Esophagus squamous epithelium (tissue), 5 donors: ENCODE measurements at places on chromosomes 5 and 9.

GRCh38 chr5:170601619-170602018, 97.8 kb downstream of the KCNIP1 start:
- no peak for DNase-seq
- H3K4me3 ChIP-seq: no peak overlapping the region
- H3K27me3 ChIP-seq: no peaks in the 10 kb centered on the region
- H3K4me1 ChIP-seq: peaks cover 15% of the 10 kb centered on the region
- no peaks in the 10 kb centered on the region for H3K36me3 ChIP-seq

DNA sequence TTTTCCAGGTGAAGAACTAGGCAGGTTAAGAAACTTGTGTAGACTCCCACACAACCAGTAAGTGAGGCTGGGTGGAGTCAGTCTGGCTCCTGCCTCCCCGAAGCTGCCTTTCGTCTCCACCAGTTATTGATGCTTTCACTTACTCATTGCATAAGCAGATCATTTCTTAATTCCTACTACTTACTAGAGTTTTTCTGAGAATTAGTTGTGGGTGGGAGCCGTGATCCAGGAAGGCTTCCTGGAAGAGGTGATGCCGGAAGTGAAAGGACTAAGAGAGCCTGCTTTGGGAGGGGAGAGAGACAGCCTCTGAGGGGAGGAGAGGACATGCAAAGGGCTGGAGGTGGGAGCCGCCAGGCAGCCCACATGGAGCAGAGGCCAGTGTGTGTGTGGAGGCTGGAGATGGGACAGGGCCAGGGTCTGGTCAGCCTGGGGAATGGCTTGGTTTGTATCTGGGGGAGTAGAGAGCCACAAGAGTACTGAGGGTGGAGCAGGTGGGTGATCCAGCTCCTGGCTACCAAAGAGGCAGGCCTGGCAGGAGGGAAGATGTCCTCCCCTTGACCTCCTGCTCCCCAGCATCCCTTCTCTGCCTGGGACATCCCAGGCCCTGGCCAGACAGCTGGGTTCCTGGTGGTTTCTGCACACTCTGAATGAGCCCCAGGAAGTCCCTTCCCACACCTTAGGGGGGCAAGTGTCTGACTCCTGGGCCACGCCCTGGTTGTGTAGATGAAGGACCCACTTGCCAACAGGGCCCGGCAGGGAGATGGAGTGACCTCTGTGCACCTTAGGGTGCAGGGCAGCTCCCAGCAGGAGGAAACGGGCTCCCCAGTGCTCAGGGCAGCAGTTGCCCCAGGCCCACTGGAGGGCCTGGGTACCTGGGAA, 12.2 kb upstream of the CARD19 start:
- no peaks in the 10 kb centered on the region for H3K4me1 ChIP-seq
- no peak overlapping the region for H3K4me3 ChIP-seq
- no peak overlapping the region for H3K27ac ChIP-seq
- H3K27me3 ChIP-seq: no peaks in the 10 kb centered on the region

GRCh38 chr9:92385953-92386352, 18.4 kb downstream of the OGN start:
- no peaks in the 10 kb centered on the region for H3K27me3 ChIP-seq
- peak overlapping the region; percentile 8 for H3K27ac ChIP-seq
- H3K4me1 ChIP-seq: peaks cover 5% of the 10 kb centered on the region

- H3K4me3 ChIP-seq: no peak overlapping the region
- H3K36me3 ChIP-seq: no peaks in the 10 kb centered on the region
- no peaks in the 10 kb centered on the region for H3K4me1 ChIP-seq
- no peaks in the 10 kb centered on the region for H3K27me3 ChIP-seq
Observed at GRCh38 chr9:117722108-117722761, 18.0 kb downstream of the TLR4 start.

DNA sequence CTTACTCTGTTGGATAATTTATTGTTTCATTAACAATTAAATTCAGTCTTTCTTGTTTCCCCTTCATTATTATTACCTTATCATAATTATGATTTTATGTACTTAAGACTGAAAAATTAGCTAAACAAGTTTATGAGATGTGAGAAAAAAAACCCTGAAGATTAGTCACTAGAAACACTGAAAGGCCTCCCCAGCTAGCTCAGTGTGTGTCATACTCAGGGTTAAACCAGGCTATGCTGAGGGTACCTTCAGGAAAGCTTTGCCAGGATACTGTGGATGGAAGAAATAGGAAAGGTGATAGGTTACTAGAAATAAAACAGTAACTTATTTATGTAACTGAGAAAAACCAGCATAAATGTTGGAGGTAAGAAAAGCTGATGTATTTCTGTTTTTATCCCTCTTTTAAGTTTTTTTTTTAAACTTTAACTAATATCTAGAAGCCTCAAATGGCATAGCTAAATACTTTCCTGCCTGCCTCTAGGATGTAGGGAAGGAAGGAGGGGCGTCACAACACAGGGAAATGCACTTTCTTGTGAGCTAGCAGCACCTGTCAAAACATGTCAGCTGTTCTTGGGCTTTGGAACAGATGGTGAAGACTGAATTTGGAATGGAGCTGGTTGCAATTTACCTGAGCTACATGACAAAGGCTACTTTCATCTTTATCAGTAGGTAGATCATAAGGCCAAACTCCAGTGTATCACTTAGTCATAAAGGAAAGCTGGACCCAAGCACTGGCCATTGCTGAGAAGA, 24.2 kb downstream of the NMRK1 start:
- no peak overlapping the region for H3K4me3 ChIP-seq
- DNase-seq: no peak
- H3K27me3 ChIP-seq: no peaks in the 10 kb centered on the region

- H3K36me3 ChIP-seq: no peaks in the 10 kb centered on the region
- H3K27ac ChIP-seq: peak overlapping the region; percentile 12
- no peak for DNase-seq
- peaks cover 11% of the 10 kb centered on the region for H3K4me1 ChIP-seq
Observed at GRCh38 chr5:158074992-158075769, 216.2 kb upstream of the CLINT1 start.

DNA sequence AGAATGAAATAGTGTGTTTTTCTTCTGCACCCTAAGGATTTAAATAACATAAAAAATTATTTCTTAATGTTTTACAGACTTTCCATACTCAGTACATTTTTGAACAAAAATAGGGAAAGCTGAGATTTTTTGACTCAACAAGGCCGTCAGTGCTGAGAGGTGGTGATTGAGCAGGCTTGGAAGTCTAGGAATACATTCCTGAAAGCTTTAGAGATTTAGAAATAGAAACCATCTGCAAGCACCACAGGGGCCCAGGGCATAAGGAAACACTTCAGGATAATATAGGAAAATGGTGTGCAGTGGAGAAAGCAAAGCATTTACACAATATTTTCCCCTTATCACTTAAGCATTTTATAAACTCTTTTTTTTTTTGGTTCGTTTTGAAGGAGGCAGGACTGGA, 5.2 kb downstream of the BASP1 start:
- peaks cover 16% of the 10 kb centered on the region for H3K4me1 ChIP-seq
- no peaks in the 10 kb centered on the region for H3K27me3 ChIP-seq
- no peaks in the 10 kb centered on the region for H3K36me3 ChIP-seq
- DNase-seq: no peak
- no peak overlapping the region for H3K4me3 ChIP-seq
- H3K27ac ChIP-seq: no peak overlapping the region

- no peaks in the 10 kb centered on the region for H3K27me3 ChIP-seq
- peak within 1 kb of the TSS; percentile 81 for H3K4me3 ChIP-seq
- DNase-seq: no peak
- H3K27ac ChIP-seq: peak within 1 kb of the TSS; percentile 90
- H3K4me1 ChIP-seq: no peaks in the 10 kb centered on the region
- H3K36me3 ChIP-seq: no peaks in the 10 kb centered on the region
Observed at GRCh38 chr9:22446589-22446949, at the start of gene DMRTA1. DMRTA1 (plus strand) TSS chr9:22446824; CDS start chr9:22447066, 242 bp downstream.

DNA sequence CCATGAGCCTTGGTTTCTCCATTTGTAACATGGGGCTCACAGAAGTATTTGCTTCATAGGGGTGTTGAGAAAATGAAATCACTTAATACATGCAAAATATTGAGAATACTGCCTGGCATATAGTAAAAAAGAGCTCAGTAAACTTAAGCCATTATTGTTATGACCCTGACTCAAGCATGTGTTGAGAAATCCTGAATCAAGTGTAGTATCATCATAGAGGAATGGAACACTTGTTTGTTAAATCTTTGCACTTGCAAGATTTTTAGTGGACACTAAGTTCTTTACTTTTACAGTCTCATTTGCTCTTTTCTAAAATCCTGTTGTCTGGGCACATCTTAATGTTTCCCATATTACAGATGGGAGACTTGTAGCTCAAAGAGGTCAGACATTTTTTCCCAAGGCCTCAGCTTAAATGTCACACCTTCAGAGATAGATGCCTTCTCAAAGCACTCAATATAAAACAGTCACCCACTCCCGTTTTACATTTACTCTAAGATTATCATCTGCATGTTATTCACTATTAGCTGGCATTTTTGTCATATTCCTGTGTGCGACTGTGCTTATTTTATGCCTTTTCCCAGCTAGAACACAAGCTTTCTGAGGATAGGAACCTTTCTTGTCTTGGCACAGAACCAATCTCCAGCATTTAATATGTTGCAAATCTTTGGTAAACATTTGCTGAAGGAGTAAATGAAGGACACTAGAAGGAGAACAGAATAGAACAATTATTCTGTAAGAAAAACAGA, 250.0 kb upstream of the TNC start:
- peak overlapping the region; percentile 48 for H3K27ac ChIP-seq
- H3K27me3 ChIP-seq: no peaks in the 10 kb centered on the region
- no peak for DNase-seq
- no peak overlapping the region for H3K4me3 ChIP-seq
- H3K36me3 ChIP-seq: no peaks in the 10 kb centered on the region

DNA sequence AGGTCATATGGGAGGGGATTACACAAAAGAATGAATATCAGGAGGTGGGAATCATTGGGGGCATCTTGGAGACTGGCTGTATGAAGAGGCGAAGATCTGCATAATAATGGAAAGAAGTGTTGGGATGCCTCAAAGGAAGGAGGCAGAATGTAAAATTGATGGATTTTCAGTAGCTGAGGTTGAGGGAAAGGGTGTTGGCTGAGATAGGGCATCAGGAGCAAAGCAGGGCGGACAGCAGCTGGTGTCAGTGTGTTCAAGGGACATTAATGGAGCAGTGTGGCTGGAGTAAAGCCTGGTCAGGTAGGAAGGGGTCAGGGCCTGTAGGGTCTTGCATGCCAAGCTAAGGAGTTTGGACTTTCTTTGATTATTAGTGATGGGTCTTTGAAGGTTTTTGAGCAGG, 65.2 kb upstream of the TNFAIP8 start:
- H3K4me1 ChIP-seq: peaks cover 11% of the 10 kb centered on the region
- H3K4me3 ChIP-seq: no peak overlapping the region
- no peaks in the 10 kb centered on the region for H3K36me3 ChIP-seq
- no peak overlapping the region for H3K27ac ChIP-seq
- no peak for DNase-seq

- H3K4me1 ChIP-seq: no peaks in the 10 kb centered on the region
- H3K36me3 ChIP-seq: no peaks in the 10 kb centered on the region
- no peak for DNase-seq
- no peak overlapping the region for H3K27ac ChIP-seq
Observed at GRCh38 chr9:115531410-115532125, 413.6 kb upstream of the TNC start.

- DNase-seq: no peak
- no peaks in the 10 kb centered on the region for H3K4me1 ChIP-seq
- H3K27ac ChIP-seq: no peak overlapping the region
- H3K27me3 ChIP-seq: no peaks in the 10 kb centered on the region
- no peak overlapping the region for H3K4me3 ChIP-seq
Observed at GRCh38 chr9:10366171-10366779, 246.5 kb downstream of the PTPRD start.

DNA sequence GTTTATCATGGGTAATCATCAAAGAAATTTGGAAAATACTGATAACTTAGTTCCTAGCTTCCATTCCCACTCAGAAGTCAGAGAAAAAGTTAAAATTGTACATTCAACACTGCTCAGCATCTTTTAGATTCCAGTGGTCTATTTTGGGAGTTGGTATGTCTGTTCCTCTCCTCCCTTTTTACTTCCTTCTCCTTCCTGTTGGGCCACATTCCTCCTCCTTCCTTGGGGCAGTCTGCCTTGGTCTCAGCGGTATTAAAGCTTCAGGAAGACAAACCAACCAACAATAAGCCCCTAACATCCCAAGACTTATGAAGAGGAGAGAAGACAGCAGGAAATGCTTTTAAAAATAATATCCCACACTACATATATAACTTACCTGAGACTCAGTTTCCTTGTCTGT, 49.9 kb upstream of the SSBP2 start:
- no peaks in the 10 kb centered on the region for H3K27me3 ChIP-seq
- H3K27ac ChIP-seq: no peak overlapping the region
- DNase-seq: no peak
- H3K4me3 ChIP-seq: no peak overlapping the region

GRCh38 chr5:5705010-5705409, 282.5 kb downstream of the ICE1 start:
- no peaks in the 10 kb centered on the region for H3K4me1 ChIP-seq
- H3K27me3 ChIP-seq: no peaks in the 10 kb centered on the region
- no peak for DNase-seq
- no peaks in the 10 kb centered on the region for H3K36me3 ChIP-seq

DNA sequence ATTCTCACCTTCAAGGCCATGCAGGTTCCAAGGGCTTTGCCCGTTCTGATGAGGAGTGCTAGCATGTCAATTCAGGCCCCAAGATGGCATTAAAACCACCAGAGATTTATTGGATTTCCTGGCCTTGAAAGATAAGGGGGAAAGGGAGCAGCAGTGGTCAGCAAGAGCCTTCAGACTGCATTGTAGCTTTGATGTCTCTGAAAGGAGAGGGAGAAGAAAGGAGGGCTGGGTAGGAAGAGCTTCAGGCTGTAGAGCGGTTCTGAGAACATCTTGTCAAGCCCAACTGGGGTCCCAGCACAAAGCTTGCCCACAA, 41.8 kb upstream of the FGF1 start:
- H3K27me3 ChIP-seq: no peaks in the 10 kb centered on the region
- DNase-seq: no peak
- H3K4me3 ChIP-seq: no peak overlapping the region
- H3K27ac ChIP-seq: no peak overlapping the region

DNA sequence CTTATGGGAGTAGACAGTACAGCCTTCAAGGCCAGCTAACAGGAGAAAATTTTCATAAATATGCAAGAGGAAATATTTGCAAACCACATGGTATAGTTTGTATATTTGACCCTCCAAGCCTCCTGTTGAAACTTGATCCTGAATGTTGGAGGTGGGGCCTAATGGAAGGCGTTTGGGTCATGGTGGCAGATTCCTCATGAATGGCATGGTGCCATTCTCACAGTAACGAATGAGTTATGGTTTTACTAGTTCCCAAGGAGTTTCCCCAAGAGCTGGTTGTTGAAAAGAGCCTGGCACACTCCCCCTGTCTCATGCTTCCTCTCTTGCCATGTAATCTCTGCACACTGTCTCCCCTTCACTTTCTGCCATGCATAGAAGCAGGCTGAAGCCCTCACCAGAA, 3.3 kb upstream of the PAIP1 start:
- H3K4me3 ChIP-seq: no peak overlapping the region
- peaks cover 7% of the 10 kb centered on the region for H3K4me1 ChIP-seq
- no peaks in the 10 kb centered on the region for H3K36me3 ChIP-seq
- no peaks in the 10 kb centered on the region for H3K27me3 ChIP-seq
- DNase-seq: no peak
- no peak overlapping the region for H3K27ac ChIP-seq

GRCh38 chr9:79764374-79764773, 192.6 kb downstream of the TLE4 start:
- H3K36me3 ChIP-seq: no peaks in the 10 kb centered on the region
- no peaks in the 10 kb centered on the region for H3K27me3 ChIP-seq
- no peak overlapping the region for H3K4me3 ChIP-seq
- peak overlapping the region; percentile 44 for H3K27ac ChIP-seq

GRCh38 chr9:12784461-12785259, 9.8 kb downstream of the LURAP1L start:
- H3K36me3 ChIP-seq: no peaks in the 10 kb centered on the region
- H3K27ac ChIP-seq: peak overlapping the region; percentile 54
- DNase-seq: no peak
- H3K4me1 ChIP-seq: peaks cover 16% of the 10 kb centered on the region
- H3K4me3 ChIP-seq: no peak overlapping the region
- H3K27me3 ChIP-seq: no peaks in the 10 kb centered on the region
